NCI-H2107 (cell line): ENCODE measurements at places on chromosomes 2 and 18.

DNA sequence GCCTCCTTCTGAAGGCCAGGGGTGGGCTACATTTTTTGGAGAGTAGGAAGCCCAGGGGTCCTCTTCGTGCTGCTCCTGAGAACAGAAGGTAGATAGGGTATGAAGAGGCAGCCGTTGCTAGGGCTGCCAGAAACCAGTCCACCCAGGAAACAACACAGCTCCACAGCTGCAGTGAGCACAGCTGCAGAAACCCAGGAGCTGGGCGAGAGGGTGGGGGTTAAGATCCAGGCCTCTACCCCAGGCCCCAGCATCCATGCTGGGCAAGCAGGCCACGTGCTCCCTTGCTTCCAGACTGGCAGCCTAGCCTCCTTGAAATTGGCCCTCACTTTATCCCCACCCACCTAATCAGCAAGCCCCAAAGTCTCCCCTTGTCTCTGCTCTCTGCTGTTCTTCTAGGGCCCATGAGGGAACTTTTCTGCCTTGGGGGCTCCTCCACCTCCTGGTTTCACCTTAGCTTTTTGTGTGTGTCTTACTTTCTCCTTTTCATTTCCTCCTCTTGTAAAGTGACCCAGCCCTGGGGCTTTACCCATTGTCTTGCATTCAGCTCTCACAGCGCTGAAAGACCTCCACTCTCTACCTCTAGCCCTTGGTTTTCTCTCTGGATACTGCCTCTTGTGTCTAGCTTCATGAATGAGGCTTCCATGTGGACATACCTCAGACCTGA lies 30.7 kb downstream of the STON1 start:
- DNase-seq = no peak

DNA sequence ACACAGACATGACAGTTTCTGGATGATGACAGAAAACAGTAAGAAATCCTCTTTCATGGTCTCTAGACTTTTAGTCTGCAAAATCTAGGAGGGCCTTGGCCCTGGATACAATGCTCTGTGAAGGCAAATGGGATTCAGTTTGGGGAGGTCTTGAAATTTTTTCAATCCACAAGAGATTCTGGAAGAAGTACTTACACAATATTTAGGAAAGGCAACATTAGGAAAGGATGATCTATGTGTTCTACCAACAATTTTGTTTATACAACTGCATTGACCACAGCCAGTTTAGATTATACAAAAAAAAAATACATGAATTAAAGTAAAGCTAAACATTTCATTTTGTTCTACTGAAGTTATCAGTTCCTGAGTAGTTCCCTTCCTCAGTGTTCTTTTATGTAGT lies 208.0 kb downstream of the SRBD1 start:
- DNase-seq = no peak

GRCh38 chr2:54957321-54957999 lies 92.8 kb downstream of the RTN4 start:
- peak; percentile 50 for DNase-seq

DNA sequence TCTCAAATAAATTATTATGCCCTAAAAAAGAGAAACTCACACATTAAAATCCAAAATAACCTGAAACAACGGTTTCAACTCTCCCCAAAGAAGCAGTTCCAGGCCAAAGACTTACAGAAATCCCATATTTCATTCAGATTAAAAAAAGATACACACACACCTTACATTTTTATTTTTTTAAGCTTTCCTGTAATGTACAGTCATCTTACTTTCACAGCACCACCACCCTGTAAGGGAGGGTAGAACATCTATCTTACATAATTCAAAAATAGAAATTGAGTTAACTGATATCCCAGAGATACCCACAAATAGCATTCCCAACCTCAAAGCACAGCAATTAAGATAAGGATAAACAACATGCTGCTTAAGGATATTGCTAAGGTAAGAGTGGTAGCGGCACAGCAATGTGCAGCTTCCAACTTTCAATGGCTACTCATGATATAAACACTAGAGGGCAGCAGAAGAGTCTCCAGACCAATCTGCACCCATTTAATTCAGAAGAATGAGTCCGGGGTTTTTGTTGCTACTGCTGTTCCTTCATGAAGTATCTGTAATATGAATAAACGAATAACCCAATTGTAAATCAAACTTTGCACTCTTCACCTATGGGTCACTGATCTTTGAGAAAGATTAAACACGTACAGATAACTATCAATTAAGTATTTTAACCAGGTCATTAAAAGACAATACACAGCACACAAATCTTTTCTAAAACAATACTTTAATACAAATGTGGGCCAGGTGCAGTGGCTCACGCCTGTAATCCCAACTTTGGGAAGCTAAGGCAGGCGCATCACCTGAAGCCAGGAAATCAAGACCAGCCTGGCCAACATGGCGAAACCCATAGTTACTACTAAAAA lies 11.3 kb downstream of the GFPT1 start:
- peak; percentile 4 for DNase-seq

DNA sequence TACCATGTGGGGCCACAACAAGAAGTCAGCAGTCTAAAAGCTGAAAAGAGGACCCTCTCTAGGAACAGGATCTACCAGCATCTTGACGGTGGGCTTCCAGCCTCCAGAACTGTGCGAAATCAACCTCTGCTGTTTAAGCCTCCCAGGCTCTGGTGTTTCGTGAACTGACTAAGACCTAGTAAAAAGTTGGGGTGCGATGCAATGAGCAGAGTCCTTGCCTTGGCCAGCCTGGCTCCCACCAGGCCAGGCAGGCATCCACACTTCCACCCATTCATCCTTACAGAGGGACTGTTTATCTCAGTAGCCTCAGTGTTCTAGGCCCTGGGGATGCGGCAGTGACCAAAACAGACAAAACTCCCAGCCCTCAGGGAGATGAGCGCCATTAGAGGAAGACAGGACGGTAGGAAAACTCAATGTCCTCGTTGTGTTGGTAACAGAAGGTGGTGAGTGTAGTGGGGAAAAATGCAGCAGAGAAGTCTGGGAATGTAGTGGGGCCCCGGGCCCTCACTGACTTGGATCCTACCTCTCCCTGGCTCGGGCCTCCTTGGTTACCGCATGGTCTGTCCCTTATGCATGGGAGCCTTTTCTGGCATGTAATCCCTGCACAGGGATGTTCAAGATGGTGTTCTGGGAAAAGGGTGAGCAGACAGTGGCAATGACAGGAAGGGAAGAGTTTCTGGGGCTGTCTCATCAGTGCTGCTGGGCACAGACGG lies 271.8 kb upstream of the HS6ST1 start:
- DNase-seq = no peak

DNA sequence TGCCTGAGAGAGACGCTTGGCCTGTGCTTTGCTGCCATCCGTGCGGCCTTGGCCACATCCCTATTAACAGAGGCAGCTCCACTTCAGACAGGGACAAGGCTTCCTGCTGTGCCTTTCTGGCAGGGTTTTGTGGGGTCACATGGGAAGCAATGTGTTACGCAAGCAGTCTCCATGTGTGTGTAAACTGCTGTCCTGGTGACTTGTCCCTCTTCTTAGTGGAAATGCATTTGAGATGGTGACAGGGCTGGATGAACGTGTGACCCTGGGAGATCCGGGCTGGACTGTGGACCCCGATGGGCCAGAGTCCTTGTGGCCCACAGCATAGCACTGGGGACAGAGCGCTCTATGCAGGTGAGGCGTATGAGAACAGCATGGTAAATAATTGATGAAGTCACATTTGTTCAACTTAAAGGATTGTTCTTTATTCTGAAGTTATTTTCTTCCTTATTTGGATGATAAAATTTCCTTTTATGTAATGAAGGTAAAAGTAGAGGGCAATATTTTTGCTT lies 23.2 kb downstream of the ASB1 start:
- DNase-seq = no peak
